ENCODE measurements at places on chromosomes 13 and 19.

DNA sequence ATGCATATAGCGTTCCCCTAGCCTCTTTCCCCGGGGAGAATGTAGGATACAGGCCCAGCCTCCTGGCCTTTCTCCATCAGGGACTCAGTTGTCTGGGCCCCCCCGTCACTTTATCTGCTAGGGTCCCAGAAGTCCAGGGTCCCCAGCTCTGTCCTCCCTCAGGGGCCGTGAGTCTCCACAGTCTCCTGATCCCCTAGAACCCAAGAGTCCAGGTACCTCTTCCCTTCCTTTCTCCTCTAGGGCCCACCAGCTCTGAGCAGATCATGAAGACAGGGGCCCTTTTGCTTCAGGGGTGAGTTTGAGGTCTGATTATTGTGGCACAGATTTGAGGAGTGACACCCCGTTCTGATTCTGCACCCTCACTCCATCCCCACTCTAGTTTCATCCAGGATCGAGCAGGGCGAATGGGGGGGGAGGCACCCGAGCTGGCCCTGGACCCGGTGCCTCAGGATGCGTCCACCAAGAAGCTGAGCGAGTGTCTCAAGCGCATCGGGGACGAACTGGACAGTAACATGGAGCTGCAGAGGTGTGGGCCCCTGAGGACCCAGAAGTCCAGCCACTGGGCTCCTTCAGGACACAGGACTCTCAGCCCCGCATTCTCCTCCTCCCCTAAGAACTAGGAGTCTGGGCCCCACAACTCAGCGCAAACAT, 758 bp downstream of the BAX start:
- no peak for DNase-seq

GRCh38 chr19:30367421-30367820, 4.8 kb upstream of the ZNF536 start:
- DNase-seq = no peak

DNA sequence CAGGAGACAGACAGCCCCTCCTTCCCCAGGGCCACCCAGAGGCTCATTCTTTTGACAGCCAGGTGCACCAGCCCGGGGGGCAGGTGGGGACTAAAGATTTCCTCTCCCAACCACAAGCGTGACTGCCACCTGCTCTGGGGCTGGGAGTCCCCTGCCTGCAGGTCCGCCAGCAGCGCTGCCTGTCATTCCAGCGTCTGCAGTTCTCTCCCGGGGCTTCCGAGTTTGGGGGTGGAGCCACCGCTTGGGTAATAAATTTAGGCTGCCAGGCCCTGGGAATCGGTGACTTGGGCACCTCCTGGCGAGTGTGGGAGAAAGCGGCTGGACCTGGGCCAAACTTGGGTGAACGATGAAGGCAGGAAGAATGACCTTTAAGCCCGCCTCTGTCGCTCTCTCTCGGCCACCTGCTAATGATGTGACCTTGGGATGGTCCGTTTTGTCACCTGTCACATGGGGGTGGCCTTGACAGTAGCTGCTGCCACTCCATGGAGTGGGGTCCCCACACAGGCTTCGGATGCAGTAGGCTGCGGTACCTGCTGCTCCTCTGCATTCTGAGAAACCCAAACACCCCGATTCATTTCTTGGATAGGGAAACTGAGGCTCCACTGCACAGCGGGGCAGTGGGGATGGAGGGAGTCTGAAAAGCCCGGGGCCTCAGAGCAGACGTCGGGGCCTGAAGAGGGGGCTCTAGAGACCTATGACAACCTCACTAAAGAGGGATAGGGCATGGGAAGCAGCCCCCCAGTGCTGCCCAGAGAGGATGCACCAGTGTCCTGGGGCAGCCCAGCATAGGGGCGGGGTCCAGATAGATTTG, 12.8 kb downstream of the FUT6 start:
- DNase-seq = no peak

DNA sequence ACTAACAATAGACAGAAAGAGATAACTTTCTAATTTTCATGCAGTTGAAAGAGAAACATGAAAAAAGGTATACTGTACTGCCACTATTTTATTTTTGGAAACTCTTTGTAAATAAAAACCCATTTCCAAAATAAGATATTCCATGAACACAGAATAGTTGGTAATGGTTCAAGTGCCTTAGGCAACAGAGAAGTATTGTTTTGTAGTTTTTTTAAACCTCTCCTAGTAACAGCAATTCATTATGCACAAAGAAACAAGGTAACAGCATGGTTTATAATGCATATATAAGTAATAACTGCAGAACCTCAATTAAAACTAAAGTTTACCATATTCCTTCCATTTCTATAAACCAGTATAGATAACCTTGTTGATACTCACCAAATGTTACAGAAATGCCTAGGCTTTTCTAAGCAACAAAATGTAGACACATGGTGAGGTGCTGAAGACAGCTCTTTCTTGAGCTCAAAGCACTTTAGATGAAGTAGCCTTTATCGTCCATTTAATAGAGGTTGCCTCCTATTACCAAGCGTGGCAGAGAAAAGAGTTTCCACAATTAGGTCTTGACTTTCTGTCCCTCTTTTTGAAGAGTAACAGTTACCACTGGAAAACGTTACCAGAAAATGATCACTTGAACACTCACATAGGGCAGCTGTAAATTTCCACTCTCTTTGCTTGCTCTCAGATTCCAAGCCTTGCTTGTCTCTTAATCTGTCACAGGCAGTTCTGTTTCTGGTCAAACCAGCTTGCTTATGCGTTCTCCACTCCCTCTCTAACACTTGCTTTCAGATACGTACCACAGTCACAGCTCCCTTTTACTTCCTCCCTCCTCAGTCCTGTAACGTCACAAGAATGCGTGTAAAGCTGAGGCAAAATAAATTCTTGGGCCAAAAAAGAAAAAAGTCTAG, 42.9 kb downstream of the CAB39L start:
- DNase-seq = no peak

DNA sequence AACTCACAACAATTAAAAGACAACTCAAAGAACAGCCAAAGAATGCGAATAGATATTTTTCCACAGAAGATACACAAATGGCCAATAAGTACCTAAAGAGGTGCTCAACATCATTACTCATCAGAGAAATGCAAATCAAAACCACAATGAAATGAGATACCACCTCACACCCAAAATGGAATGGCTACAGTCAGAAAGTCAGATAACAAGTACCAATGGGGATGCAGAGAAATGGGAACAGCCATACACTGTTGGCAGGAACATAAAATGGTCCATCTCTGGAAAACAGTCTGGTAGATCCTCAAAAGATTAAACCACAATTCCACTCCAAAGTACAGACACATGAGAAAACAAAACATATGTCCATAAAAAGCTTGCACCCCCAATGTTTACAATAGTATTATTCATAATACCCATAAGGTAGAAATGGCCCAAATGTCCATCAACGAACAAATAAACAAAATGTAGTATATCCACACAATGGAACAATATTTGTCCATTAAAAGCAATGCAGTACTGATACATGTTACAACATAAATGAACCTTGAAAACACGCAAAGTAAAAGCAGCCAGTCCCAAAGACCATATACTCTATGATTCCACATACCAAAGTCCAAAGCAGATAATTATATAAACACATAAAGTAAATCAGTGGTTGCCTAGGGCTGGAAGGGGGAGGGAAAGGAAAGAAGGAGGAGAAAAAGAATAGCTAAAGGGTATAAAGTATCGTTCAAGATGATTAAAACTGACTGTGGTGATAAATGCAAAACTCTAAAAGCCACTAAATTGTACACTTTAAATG, 19.6 kb downstream of the USP12 start:
- DNase-seq = no peak

DNA sequence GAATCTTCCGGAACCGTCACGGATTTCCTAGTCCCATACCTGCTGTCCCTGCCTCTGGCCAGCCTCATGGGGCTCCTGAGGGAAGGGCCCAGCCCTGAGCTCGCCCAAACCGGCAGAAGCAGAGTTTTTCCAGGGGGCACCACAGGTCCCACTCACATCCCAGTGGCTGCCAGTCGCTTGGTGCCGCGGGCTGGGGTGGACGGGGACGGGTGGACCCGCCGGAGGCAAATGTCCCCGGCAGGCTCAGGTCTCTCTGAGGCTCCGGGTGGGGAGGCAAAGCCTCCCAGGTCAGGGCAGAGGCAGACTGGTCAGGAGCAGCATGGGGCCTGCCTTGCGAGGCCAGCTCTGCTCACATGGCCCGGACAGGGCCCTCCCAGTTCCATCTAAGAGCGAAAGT, 24.8 kb downstream of the ADPRHL1 start:
- DNase-seq = no peak

- DNase-seq = no peak
Observed at GRCh38 chr13:20714563-20715329, 11.2 kb downstream of the IL17D start.

DNA sequence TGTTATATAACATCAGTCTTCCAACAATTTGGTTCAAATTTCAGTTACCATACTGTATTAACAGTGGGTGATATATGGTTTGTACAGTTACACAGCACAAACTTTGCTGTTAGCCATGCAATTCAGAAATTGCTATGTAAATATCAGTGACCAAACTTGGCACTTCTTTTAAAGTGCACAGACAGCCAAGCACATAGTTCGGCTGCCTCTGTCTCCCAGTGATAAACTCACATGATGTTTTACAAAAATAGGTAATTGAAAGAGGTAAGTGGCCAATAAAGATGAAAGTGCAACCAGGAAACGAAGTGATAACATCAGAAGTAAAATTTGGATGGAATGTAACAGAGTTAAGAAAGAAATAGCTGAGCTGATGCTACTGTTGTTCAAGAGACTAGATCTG, 143.9 kb downstream of the PCDH9 start:
- DNase-seq = no peak

GRCh38 chr19:16676101-16676798, 15.3 kb downstream of the TMEM38A start:
- no peak for DNase-seq

GRCh38 chr19:55189403-55189835, 9.3 kb upstream of the SYT5 start:
- no peak for DNase-seq

DNA sequence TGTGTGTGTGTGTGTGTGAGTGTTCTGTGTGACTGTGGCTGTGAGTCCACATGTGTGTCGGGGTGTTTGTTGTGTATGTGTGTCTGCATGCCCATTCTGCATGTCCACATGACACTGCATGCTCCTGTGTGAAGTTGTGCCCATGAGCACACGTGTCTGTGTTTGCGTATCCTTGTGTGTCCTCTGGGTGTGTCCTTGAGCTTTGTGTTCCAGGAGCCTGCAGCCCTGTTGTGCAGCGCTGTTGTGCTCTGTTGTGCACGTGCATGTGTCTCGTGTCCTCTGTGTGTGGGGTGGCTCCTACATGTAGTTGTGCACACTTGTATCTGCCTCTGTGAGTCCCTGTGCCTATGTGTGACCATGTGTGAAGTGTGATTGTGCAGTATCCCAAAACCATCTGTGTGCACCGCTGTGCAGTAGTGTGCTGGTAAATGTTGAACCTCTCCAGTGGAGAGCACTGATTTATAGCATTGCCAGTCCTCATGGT, 2.2 kb upstream of the ARHGEF18 start:
- DNase-seq = no peak

DNA sequence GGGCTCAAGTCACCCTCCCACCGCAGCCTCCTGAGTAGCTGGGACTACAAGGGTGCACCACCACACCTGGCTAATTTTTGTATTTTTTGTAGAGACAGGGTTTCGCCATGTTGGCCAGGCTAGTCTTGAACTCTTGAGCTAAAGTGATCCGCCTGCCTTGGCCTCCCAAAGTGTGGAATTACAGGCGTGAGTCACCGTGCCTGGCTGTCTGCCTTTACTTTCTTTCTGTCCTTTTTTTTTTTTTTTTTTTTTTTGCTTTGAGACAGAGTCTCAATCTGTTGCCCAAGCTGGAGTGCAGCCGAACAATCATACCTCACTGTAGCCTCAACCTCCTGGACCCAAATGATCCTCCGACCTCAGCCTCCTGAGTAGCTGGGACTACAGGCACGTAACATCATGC, 25.0 kb upstream of the OR1M1 start:
- DNase-seq = no peak
